Stimulated activated CD4-positive, alpha-beta T cell treated with anti-CD3 and anti-CD28 coated beads, Interleukin-1b, Interleukin-23, amount 100 ng/mL, for 24 hours (primary cell): ENCODE measurements at places on chromosomes 11 and 22.

GRCh38 chr11:114202011-114202609, 94.1 kb upstream of the NNMT start:
- DNase-seq = no peak

GRCh38 chr11:67668192-67668551, 6.3 kb downstream of the ALDH3B2 start:
- DNase-seq = no peak

DNA sequence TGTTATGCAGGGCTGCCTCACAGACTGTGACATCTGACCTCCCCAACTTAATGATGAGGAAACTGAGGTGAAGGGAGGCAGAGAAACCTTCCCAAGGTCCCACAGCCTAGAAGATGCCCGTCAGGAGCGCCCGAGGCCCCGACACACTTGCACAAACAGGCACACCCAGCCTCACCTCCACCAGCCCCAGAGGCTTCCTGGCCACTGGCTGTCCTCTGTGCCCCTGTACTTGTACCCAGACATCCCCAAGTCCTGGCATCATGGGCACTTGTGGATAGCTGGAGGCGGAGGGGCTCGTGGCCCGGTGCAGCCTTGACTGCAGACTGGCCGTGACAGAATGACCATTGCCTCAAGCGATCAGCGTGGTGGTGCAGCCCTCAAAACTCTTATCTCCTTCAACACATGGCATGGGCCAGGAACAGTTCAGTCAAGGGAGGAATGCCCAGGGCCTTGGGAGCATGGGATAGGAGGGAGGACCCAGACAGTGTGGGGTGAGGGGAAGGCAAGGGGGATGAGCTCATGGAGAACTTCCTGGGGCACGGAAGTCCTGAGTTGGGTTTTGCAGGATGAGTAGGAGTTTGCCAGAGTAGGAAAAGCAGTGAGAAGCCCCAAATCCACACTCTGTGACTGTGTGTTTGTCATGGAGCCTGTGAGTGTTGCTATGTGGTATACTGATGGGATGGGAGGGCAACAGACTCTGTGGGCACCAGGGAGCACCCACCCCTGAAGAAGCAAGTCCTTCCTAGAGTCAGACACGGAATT, 25.8 kb upstream of the PPARA start:
- DNase-seq = no peak

- DNase-seq = no peak
Observed at GRCh38 chr22:17441326-17441725, 72.1 kb downstream of the CECR2 start.

- DNase-seq = no peak
Observed at GRCh38 chr22:19068784-19069271, 53.4 kb downstream of the DGCR2 start.

DNA sequence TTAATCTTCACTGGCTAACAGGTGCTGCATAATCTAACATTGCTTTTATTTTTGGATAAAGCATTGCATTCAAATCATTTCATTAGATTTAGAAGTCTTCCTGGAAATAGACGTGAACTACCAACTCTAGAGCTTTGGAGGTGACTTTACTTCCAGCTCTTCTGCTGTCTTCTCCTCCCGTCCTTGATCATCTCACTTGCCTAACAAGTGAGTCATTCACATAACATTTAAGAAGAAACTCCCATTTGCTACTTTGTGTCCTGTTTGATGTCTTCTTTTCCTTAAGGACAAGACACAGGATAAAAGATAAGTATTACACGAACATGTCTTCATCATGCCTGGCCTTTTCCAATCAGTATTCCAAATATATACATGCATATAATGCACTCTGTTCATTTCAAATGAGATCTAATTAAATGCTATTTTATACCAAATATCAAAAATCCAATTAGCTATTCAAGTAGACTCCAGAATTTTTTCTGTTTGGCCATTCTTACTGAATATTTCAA, 88.3 kb downstream of the BDNF start:
- no peak for DNase-seq

GRCh38 chr11:12286606-12287005, 90.8 kb upstream of the PARVA start:
- DNase-seq = no peak

DNA sequence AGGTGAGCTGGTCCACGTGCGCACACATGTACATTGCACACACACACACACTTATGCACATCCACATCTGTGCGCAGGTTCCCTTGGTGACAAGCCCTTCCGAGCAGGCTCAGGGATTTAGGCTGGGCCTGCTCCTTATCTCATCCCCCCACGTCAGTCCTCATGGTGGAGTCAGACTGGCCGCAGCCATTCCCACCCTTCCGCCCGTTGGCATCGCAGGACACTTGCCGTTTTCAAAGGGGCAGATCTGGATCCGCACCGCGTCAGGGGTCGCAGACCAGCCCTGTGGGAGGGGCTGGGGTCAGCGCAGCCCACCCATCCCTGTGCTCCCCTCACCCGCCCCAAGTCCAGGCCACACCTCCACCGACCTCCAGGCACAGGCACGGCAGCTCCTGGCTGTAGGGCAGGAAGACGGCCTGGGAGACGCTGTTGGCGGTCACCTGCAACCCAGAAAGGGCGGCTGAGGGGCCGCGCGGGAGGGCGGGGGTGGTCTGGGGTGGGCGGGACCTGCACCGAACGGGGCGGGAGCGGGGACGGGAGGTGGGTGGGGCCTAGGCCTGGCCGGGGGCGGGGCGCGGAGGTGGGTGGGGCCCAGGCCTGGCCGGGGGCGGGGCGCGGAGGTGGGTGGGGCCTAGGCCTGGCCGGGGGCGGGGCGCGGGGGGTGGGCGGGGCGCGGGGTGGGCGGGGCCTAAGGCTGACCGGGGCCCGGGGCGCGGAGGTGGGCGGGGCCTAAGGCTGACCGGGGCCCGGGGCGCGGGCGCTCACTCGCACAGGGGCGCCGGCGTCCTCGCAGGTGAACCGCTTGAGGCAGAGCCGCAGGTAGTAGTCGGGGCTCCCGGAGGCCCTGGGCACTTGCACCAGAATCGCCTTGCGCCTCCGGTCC, 13.3 kb downstream of the IL17REL start:
- no peak for DNase-seq

DNA sequence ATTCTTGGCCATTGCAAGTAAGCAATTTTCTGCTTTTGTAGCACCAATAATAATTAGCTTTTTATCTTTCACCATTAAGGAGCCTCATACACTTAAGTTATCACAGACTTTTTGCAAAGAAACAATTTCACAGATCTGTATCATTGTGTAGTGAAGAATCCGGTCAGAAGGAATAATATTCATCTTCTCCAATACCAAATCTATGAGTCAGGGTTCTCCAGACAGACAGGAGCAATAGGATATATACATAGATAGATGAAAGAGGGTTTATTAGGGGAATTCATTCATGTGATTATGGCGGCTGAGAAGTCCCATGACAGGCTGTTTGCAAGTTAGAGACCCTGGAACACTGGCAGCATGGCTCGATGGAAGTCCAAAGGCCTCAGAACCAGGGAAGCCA, 82.9 kb upstream of the UBASH3B start:
- no peak for DNase-seq

- no peak for DNase-seq
Observed at GRCh38 chr11:134913391-134913790, 501.3 kb upstream of the B3GAT1 start.

GRCh38 chr11:43747130-43747802, 66.7 kb downstream of the HSD17B12 start:
- no peak for DNase-seq

GRCh38 chr22:26318975-26319374, 110.1 kb upstream of the ASPHD2 start:
- DNase-seq = no peak

GRCh38 chr11:7551571-7551970, 37.8 kb downstream of the PPFIBP2 start:
- no peak for DNase-seq

DNA sequence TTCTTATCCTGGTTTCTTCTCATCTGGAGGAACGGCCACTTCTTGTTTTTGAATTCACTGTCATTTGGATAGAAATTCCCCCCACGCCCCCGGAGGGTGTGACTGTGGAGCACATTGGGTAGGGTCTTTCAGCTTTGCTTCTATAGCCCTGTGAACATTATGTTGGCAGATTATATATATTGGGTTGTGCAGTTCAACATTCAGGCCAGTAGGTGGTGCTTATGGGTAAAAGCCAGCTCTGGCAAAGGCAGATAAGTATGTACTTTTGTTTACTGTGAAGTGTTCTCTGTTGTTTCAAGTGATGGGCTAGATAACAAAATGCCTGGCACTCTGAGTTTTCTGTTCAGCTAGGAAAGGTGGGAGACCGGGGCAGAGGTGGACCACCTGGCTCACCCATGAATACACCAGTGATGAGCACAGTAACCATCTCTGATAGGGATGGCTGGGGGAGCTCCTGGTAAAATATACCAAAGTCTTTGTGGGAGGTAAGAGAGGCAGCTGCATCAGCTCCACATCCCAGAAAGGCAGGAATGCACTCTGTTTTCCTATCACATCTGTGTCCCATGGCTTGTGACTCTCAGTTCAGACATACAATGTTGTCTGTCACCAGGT, 1348.2 kb upstream of the RAG2 start:
- no peak for DNase-seq

- no peak for DNase-seq
Observed at GRCh38 chr11:35030716-35031213, 108.2 kb upstream of the CD44 start.

GRCh38 chr11:107606141-107606540, 15.2 kb downstream of the ELMOD1 start:
- DNase-seq = no peak

- DNase-seq = no peak
Observed at GRCh38 chr22:43843783-43844530, 18.4 kb downstream of the SULT4A1 start.

DNA sequence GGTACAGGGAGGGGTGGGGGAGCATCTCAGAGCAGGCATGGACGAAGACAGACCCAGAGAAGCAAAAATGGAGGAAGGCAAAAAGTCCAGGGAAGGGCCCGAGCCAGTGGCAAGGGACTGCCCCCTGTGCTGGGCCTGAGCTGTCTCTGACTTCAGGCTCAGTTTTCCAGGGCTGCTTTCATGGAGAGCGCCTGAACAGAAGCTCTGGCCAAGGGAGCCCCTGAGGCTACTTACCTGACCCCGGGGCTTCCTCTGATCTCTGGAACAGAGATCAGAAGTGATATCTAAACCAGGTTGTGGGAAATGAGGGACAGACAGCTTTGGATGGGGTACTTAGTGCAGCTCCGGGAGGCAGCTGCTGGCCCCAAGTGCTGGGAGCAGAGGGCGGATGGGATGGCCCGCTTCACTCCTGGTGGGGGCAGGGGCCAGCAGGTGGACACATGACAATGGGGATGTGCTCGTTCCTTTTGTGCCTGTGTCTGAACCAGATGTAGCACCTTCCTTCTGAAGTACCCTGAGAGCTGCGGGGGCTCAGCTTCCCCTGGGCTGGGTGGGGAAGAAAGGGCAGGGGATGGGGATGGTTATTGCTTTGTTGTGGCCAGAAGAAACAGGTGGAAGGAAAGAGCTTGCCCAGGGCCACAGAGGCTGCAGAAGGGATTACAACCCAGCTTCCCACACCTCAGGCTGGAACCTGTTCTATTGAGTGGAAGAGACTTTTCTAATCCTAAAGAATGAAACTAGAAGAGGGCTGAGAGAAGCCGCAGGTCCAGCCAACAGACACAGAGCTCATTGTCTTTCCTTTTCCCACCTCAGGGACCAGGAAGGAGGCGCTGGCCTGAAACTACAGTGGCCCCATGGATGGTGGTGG, 5.7 kb downstream of the LRRC10B start:
- DNase-seq = no peak

DNA sequence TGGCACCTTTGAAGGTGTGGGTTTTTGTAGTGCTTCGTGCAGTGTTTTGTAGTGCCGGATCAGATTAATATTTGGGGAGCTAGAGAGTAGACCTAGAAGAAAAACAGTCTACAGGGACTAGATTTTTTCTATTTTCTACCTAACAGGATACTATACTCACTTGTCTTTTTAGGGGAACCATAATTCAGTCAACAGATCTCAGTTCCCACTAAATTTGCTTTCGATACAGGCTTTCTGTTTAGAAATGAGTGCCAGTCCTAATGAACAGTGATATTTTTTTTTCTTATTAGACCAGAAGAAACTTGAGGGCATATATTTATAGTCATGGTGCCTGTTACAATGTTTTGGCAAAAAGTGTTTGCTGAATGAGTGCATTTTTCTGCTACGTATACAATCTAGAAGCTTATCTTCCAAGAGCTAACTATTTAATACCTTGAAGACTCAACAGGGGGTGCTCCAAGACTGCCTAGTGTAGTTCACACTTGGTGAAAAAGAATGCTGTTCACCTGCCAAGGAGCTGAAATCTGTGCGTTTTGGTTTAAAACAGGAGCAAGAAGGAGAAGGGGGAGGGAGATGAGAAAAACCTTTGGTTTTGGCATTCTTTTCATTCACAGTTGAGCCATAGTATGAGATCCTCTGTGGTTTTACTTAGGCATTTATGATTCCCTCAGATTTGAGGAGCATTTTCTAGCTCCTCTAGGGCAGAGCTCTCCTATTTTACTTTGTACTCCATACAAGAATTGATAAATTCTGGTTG, 44.9 kb upstream of the VSTM5 start:
- no peak for DNase-seq

DNA sequence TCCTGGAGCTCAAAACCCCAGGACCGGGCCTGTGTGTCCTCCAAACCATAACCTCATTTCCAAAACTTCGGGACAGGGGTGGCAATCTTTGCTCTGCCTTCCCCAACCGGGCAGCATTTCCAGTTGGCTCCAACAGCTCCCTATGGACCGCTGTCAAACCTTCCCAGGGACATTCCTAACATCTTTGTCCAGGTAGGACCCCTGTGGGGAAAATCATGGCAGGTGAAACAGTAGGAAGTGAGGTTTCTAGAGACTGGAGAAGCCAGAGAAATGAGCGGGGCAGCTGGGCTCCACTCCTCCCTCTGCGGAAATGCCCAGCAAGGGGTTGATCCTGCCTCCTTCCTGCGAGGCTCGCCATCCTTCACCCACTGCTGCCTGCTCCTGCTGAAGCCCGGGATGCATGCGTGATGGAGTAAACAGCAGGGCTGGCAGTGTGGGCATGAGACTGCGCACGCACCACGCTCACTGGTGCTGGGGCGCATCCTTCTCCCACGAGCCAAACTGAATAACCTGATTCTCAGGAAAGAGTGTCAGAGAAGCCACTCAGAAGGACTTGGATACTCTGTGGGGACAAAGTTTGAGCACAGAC, 136.4 kb downstream of the BUD13 start:
- DNase-seq = no peak

- DNase-seq = no peak
Observed at GRCh38 chr11:34001557-34002064, 49.9 kb upstream of the CAPRIN1 start.

GRCh38 chr11:79744941-79745340, 304.1 kb upstream of the TENM4 start:
- DNase-seq = no peak

DNA sequence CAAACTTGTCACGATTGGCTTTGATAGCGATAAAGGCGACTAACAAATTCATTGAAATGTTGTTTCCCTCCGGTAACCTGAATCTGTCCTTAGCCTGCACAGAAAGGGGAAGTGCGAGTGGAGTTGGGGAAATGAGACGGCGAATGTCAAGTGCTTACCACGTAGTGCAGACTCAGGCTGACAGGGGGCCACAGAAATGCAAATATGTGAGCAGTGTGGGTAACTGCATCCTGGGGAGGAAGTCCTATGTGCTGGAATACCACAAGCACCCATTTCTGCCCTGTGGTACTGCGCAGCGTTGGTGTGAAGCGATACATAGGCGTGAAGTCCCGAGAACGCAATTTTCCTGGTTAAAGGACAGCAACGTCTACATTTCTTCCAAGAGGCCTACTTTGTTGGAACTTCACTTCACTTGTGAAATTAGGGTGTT, 869 bp upstream of the EIF4ENIF1 start:
- DNase-seq = peak; percentile 34
